ENCODE measurements at places on chromosomes 13 and 19.

- DNase-seq = no peak
Measured at GRCh38 chr13:90315061-90315460, 1032.4 kb upstream of the MIR17HG start.

DNA sequence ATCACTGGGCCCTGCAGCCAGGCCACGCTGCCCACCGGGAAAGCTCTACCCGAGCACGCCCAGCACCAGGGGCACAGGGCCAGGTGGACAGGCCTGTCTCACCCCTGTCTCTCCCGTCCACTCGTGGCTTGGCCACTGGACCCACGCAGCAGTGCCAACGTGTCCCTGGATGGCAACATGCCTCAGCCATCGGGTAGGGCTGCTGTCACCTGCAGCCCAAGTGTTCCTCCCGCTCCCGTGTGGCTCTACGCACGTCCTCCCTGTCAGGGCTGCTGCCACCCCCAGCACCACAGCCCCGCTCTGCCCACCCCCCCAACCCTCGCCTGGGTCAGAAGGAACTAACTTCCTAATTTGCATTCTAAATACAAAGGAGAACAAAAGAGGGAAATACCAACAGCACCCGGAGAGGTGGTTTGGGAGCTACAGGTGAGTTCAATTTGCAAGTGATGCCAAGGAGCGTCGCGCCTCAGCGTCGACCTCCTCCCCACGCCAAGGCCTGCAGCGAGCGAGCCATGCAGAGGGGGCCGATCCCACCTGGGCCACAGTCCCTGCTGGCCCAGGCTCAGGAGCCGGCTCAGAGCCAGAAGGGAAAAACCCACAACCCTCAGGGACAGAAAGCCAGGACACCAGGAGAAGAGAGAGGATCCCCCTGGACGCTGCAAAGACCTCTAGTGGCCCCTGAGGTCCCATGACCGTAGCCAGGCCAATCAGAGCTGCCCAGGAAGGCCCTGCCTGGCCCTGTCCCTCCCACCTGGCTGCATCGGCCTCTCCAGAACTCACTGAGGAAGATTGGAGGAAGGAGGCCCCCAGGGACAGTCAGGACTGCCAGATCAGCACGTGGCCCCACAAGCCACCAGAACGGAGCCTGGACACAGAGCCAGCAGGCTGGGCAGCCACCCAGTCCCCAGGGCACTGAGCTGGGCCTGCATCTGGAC, 128.4 kb upstream of the SPACA7 start:
- no peak for DNase-seq

- no peak for DNase-seq
Measured at GRCh38 chr13:28679628-28680027, 20.7 kb downstream of the POMP start.

- DNase-seq = no peak
Measured at GRCh38 chr13:19597523-19597922, 35.9 kb upstream of the MPHOSPH8 start.

DNA sequence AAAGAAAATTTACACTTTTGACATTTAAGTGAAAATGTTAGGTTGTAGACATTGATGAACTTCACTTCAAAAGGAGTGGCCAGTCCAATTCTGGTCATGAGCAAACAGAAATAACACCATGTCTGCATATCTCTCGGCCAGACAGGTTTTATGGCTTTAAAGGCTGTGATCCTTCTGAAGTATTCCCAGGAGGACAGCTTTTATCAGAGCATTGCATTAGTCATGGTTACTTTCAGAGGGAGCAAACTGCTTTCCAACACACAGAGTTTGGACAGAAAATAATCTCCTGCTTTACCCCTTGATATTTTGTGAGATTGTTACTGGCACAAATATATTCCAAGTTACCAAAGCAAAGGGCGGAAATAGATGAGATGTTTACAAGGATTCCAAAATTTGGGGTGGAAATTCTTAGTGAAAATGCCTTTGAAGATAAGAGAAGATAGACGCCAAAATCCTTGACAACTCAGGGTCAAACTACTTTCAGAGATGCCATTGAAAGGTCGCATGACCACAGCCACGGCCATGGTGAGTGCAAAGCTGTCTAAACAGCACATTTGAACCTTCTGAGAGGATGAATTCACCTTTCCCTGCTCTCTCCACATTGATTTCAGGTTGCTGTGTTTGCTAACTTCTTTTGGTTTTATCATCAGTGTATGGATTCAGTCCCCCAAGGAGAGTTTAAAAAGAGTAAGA, 584.5 kb upstream of the SGCG start:
- DNase-seq = no peak

DNA sequence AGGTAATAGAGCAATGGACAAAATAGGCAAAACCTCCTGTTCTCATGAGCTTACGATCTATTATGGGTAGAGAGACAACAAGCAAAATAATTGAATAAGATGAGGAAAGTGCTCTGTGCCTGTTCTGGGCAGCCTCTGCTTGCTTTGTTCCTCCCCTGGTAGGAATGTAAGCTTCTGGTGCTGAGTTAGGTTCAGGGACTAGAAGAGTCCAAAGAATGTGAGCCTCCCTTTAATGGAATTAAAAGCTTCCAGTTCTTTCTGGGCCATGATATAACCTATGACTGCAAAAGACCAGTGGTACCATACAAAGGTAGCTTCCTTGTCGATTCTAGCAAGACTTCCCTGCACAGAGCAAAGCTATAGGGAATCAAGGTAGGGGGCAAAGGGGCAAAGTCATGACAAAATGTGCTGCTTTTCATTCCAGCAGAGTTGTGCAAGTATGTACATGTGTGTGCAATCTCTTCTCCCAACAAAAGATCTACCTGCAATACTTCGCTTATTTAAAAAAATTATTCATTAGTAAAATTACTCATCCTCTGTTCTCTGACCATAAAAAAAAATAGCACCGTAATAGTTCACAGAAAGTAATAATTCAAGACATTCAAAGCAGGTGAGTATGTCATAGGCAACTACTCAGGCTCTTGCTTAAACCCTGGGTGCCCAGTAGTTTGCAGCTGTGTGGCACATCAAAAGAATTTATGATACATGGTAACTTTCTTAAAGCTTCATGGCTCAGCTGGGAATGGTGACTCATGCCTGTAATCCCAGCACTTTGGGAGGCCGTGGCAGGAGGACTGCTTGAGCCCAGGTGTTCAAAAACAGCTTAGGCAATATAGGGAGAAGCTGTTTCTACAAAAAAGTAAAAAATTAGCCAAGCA, 21.4 kb downstream of the ACOD1 start:
- DNase-seq = no peak

All from NCI-H2171 treated with DMSO at 0.1 percent for 48 hours (cell line).